ENCODE measurements at places on chromosomes 5 and 9.

DNA sequence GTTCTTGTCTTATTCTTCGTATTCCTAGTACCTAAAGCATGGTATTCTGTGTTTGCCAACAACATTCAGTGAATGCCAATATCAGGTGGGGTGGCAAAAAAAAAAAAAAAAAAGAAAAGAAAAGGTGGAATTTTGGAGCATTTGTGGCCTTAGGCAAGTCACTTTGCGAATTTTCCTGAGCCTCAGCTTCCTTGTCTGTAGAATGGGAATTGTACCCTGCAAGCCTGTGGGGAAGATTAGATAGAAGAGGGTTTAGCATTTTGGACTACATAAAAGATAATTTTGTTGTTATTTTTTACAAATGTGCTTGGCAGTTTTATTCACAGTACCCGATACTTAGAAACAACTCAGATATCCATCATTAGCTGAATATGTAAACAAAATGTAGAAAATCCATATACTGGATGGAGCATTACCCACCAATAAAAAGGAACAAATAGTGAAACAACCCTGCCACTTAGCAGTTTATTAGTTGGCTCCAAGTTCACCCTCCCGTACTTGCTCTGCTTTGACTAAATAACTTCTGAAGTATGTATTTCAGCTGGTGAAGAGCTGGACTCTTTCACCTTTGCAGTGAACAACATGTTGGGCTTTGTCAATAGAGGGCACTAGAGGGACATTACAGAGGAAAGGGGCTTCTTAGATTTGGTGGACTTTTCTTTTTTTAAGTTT lies 13.6 kb downstream of the UBE2D2 start:
- no peak for DNase-seq

DNA sequence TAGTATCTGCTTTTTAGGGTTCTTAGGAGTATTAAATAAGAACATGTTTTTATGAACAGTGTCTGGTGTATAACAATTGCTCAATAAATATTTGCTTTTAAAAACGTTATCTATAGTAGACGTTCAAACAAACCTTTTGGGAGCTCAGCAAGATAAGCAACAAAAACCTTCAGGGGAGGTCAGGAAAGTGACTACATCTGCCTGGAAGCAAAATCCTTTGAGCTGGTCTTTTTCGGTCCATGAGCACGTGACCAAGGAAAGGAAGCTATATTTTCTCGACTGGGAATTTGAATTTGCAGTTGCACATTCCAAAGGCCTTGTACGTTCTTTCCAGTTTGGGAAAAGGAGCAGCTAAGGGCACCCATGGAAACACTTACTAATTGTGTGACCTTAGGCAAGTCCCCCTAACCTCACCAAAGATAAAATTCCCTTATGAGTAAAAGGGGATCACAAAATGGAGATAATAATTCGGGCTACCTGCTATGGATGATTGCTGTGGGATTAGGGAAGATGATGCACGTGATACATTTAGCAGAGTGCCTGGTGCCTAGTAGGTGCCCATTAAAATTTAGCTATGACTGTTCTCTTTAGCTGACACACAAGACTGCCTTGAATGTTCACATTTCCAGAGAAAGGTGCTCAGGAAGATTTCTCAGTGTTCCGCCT lies 45.4 kb downstream of the PTTG1 start:
- no peak for DNase-seq

DNA sequence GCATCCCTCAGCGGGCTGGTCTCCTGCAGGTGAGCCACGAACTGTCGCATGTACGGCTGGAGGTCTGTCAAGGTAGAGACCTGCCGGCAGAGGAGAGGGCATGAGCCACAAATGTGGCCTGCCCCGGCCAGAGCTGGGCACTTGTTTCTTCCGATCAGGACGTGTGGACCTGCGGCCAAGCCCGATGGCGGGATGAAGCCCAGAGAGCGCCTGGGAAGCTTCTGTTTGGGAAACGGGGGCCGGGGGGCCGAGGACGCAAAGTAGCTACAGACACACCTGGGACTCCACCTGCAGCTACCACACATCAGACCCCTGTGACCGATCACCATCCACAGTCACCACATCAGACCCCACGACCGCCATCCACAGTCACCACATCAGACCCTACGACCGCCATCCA lies 22.7 kb downstream of the TERT start:
- DNase-seq: no peak

DNA sequence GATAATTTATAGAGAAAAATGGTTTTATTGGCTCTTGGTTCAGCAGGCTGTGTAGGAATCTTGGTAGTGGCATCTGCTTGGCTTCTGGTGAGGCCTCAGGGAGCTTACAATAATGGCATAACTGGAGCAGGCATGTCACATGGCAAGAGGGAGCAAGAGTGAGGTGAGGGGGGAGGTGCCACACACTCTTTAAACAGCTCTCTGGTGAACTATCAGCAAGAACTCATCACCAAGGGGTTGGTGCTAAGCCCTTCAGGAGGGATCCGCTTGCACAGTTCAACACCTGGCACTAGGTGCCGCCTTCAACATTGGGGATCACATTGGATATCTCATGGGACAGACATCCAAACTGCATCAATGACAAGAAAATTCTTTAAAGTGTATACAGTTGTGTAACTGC lies 10.5 kb downstream of the GPBP1 start:
- DNase-seq: no peak

- DNase-seq: peak; percentile 44
Measured at GRCh38 chr5:170338933-170339779, 41.6 kb upstream of the LCP2 start.

- DNase-seq: no peak
Measured at GRCh38 chr5:53335115-53335514, 145.3 kb upstream of the FST start.

- DNase-seq: no peak
Measured at GRCh38 chr9:76737154-76737902, 26.9 kb upstream of the PCA3 start.

GRCh38 chr9:137367506-137368430 lies 55.2 kb downstream of the EXD3 start:
- DNase-seq: no peak

DNA sequence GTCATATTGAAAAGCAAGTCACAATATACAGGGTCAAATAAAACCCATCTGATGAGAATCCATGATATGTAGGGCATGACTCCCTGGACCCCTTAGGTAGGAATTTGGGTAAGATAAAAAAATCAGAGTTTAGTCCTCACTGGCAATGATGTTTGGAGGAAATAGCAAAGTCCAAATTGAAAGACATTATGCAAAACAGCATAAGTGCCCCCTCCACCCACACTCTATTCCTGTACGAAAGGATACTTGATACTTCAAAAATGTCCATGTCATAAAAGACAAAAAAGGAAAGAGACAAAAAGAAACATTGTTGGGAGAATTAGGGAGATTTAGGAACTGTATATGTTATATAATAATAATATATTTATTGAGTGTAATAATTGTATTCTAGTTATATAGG lies 96.1 kb upstream of the RASGRF2 start:
- DNase-seq: no peak

DNA sequence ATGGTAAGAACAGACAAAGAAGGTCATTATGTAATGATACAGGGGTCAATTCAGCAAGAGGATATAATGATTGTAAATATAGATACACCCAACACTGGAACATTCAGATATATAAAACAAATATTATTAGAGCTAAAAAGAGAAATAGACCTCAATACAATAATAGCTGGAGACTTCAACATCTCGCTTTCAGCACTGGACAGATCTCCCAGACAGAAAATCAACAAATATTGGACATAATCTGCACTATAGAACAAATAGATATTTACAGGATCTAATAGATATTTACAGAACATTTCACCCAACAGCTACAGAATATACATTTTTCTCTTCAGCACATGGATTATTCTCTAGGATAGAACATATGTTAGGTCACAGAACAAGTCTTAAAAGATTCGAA lies 190.6 kb upstream of the RFX3 start:
- no peak for DNase-seq

DNA sequence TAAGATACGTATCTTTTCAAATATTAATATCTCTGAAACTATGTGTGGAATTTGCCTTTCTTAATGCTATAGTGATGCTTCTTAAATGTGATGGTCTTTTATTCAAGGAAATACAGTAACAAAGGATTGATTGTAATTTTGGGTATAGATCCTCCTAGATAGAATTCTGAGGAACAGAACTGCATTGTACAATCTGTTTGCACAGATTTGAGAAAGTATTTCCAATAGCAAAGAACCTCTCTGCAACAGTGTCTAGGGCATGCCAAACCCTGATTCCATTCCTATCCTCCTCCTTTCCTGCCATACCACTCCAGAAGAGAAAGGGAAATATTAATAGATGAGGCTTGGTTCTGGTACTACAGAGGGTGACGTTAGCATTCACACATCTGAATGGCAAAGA lies 10.4 kb downstream of the SMIM15 start:
- DNase-seq: no peak

- DNase-seq: no peak
Measured at GRCh38 chr5:154723740-154724505, 31.3 kb upstream of the LARP1 start.

- no peak for DNase-seq
Measured at GRCh38 chr9:78707080-78707479, 410.2 kb downstream of the PSAT1 start.

- DNase-seq: no peak
Measured at GRCh38 chr9:29637471-29638237, 2064.4 kb upstream of the C9orf72 start.

- no peak for DNase-seq
Measured at GRCh38 chr9:84997472-84997871, 327.9 kb downstream of the NTRK2 start.

DNA sequence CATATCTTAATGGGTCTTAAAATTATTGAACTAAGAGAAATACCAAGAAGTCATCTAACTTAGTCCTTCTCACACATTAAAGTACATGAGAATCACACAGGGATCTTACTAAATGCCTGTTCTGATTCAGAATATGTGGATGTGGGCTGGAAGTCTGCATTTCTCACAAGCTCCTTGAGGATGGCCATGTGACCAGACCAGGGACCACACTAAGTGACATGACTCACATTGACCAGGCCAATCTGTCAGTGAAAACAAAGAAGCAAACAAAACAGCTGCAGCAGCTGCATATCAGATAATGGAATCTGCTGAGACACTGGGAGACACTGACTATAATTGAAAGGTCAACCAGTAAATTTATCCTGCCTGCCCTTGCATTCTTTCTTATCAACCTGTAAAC lies 110.5 kb downstream of the ADAMTS12 start:
- no peak for DNase-seq

GRCh38 chr9:109506097-109506712 lies 8.1 kb upstream of the PTPN3 start:
- no peak for DNase-seq

All from stimulated activated CD4-positive, alpha-beta T cell treated with anti-CD3 and anti-CD28 coated beads, Interleukin-15, amount 100 ng/mL, for 48 hours (primary cell).